ENCODE measurements at places on chromosomes 4 and X. TPM values are rescaled to one million over a fixed set of nuclear protein-coding genes. Genes with fewer than 3 reads are reported as not detected.
A peak's percentile ranks its signal among the peaks of the same experiment; 100 is the strongest.

Gene SPATA18
- total RNA-seq = 1.8 TPM

Gene ENPEP
- 11.9 TPM for total RNA-seq

Gene SPANXN4
- total RNA-seq = not detected

GRCh38 chrX:125757794-125758564 is 408.1 kb downstream of the DCAF12L2 start:
- DNase-seq = no peak
- H3K36me3 ChIP-seq = no peaks in the 10 kb centered on the region
- no peak overlapping the region for H3K4me3 ChIP-seq
- H3K27me3 ChIP-seq = no peaks in the 10 kb centered on the region
- no peak overlapping the region for H3K27ac ChIP-seq

Gene FHL1
- total RNA-seq = 650 TPM

Gene HEPH
- total RNA-seq = 11.4 TPM

- H3K4me1 ChIP-seq = no peaks in the 10 kb centered on the region
- no peaks in the 10 kb centered on the region for H3K36me3 ChIP-seq
- no peak overlapping the region for H3K27ac ChIP-seq
- H3K4me3 ChIP-seq = no peak overlapping the region
- H3K27me3 ChIP-seq = no peaks in the 10 kb centered on the region
Measured at GRCh38 chr4:54484383-54484782, 173.4 kb upstream of the KIT start.

- no peak overlapping the region for H3K4me3 ChIP-seq
- no peaks in the 10 kb centered on the region for H3K36me3 ChIP-seq
- H3K27me3 ChIP-seq = no peaks in the 10 kb centered on the region
- DNase-seq = no peak
- no peak overlapping the region for H3K27ac ChIP-seq
Measured at GRCh38 chr4:66555301-66555700, 885.0 kb upstream of the EPHA5 start.

Gene BMPR1B
- 29.8 TPM for total RNA-seq

GRCh38 chrX:30659421-30659820 is 6.2 kb downstream of the GK start:
- no peaks in the 10 kb centered on the region for H3K36me3 ChIP-seq
- no peak for DNase-seq
- H3K4me1 ChIP-seq = no peaks in the 10 kb centered on the region
- no peaks in the 10 kb centered on the region for H3K27me3 ChIP-seq

- no peak overlapping the region for H3K4me3 ChIP-seq
- H3K27ac ChIP-seq = no peak overlapping the region
- no peaks in the 10 kb centered on the region for H3K36me3 ChIP-seq
- DNase-seq = no peak
- no peaks in the 10 kb centered on the region for H3K27me3 ChIP-seq
- H3K4me1 ChIP-seq = no peaks in the 10 kb centered on the region
Measured at GRCh38 chr4:28921886-28922285, 1798.3 kb upstream of the PCDH7 start.

DNA sequence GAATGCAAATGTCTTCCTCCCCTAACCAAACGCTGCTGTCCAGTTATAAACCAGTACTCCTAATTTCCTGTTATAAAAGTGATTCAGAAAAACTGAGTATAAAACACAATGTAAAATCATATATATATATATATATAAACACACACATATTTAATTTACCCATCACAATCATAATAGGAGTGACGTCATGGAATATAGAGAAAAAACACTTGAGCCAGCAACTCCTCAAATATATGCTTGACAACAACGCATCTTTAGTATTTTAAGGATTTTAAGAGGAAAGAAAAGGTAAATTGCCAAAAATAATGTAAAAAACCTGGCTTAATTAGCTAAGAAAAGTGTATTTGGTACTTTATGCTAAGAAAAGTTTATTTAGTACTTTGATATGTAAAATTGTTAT is 2701.7 kb downstream of the PCDH7 start:
- H3K4me1 ChIP-seq = no peaks in the 10 kb centered on the region
- no peak overlapping the region for H3K4me3 ChIP-seq
- DNase-seq = no peak
- no peaks in the 10 kb centered on the region for H3K27me3 ChIP-seq
- no peak overlapping the region for H3K27ac ChIP-seq
- H3K36me3 ChIP-seq = no peaks in the 10 kb centered on the region

DNA sequence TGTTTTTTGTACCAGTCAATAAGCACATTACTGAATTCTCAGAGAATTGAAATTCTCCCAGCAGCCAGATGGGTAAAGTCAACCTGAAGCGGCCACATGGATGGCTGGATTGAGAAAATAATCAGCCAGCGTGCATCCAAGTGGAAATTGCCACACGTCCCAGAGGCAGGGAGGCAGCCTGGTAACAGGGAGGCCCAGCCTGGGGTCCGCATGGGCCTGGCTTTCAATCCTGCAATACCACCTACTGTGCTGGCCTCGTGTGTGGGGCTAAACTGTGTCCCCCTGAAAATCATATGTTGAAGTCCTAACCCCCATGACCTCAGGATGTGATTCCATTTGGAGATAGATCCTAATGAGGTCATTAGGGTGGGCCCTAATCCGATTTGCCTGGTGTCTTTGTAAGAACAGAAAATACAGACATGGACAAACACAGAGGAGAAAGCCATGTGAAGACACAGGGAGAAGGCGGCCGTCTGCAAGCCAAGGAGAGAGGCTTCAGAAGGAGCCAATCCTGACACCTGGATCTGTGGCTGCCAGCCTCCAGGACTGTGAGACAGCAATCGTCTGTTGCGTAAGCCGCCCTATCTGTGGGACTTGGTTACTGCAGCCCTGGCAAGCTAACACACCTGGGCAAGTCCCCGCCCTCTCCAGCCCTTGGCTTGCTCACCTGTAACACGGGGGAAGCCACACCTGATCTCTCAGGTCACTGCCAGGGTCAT is 90.3 kb downstream of the JAKMIP1 start:
- H3K36me3 ChIP-seq = no peaks in the 10 kb centered on the region
- H3K4me3 ChIP-seq = no peak overlapping the region

Gene TLR10
- 1.1 TPM for total RNA-seq

- no peaks in the 10 kb centered on the region for H3K27me3 ChIP-seq
- no peak overlapping the region for H3K27ac ChIP-seq
- DNase-seq = no peak
- H3K36me3 ChIP-seq = no peaks in the 10 kb centered on the region
Measured at GRCh38 chr4:150938417-150938816, 76.7 kb downstream of the LRBA start.

Gene PLP2
- 155 TPM for total RNA-seq

Gene PDLIM3
- total RNA-seq = 259 TPM

- no peak overlapping the region for H3K4me3 ChIP-seq
- peak; percentile 45 for DNase-seq
- peaks cover 6% of the 10 kb centered on the region for H3K4me1 ChIP-seq
- peak overlapping the region; percentile 18 for H3K27ac ChIP-seq
- no peaks in the 10 kb centered on the region for H3K36me3 ChIP-seq
Measured at GRCh38 chr4:141350122-141350905, 129.6 kb downstream of the ZNF330 start.

Gene UGT2A3
- not detected for total RNA-seq

DNA sequence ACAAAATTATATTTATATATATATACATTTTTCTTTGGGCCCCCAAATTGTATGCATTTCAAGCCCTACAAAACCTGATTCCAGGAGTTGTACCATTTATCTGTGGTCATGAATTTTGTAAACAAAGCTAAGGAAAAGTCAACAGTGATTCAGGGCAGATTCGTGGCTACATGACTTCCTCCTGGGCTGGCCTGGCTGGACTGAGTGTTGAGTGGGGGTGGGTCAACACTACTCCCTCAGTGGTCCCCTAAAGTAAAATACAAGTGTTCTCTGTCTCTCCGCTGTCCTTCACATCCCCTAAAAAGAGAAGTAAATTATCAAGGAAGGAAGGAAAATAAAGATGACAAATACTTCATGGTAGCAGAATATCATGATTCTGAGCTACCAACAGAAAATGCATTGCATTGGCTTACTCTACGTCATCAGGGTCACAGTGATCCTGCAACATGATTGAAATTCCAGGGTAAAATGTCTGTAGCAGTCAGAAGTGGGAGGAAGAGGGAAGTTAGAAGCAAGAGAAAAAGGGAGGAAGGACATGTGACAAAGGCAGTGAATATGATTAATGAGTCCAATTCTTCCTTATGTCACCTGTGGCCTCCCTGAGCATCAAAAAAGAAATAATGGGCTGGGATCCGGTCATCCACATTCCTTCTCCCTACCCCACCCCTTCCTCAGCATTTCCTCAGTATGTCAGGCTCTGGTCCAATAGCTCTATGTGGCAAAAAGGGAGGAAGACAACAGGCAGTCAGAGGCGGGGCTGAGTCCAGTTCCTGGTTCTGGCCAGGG is 42.4 kb upstream of the MYOZ2 start:
- peak overlapping the region; percentile 52 for H3K27ac ChIP-seq
- no peaks in the 10 kb centered on the region for H3K27me3 ChIP-seq
- H3K4me1 ChIP-seq = no peaks in the 10 kb centered on the region
- DNase-seq = peak; percentile 36
- H3K4me3 ChIP-seq = no peak overlapping the region
- H3K36me3 ChIP-seq = no peaks in the 10 kb centered on the region

Gene GC
- total RNA-seq = not detected

GRCh38 chr4:31362756-31363155 is 642.6 kb downstream of the PCDH7 start:
- H3K27ac ChIP-seq = no peak overlapping the region
- DNase-seq = no peak
- H3K4me1 ChIP-seq = no peaks in the 10 kb centered on the region
- no peaks in the 10 kb centered on the region for H3K36me3 ChIP-seq

DNA sequence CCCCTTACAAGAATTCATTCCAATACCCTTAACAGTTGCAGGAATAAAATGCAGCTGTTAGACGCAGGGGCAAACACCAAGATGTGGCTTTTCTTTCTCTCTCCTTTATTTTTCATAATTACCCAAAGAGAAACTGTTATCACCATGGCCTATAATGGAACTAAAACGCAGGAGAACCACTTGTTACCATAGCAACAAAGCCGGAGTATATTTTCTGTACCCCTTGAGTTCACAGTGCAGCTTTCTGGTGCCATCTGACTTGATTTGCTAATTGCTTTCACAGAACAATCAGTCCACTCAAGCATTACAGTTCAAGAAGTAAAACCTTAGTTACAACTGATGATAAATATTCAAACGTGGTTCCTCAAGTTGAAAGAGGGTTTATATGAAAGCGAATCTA is 157.9 kb downstream of the AMELX start:
- no peaks in the 10 kb centered on the region for H3K4me1 ChIP-seq
- no peaks in the 10 kb centered on the region for H3K36me3 ChIP-seq
- H3K4me3 ChIP-seq = no peak overlapping the region
- H3K27ac ChIP-seq = no peak overlapping the region
- no peaks in the 10 kb centered on the region for H3K27me3 ChIP-seq

DNA sequence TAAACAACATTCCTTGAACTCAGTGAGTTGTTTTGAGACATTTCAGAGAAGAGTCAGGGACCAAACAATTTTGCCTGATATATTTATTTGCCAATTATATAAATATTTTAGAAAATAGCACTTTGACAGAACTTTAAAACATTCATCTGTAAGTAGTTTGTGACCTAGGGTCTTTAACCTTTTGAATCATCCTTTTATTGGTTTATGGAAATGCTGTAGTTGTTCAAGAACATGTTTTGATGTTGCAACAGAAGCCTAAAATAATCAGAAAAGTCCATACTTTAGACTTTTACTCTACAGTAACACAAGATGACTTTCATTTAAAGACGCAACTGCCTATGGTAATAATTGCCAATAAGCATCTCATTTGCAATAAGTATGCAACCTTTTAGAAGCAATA is 43.0 kb downstream of the CXCL1 start:
- DNase-seq = no peak
- H3K27me3 ChIP-seq = no peaks in the 10 kb centered on the region
- H3K4me1 ChIP-seq = no peaks in the 10 kb centered on the region
- H3K27ac ChIP-seq = no peak overlapping the region
- H3K36me3 ChIP-seq = no peaks in the 10 kb centered on the region

Gene RTL5
- 3.0 TPM for total RNA-seq

DNA sequence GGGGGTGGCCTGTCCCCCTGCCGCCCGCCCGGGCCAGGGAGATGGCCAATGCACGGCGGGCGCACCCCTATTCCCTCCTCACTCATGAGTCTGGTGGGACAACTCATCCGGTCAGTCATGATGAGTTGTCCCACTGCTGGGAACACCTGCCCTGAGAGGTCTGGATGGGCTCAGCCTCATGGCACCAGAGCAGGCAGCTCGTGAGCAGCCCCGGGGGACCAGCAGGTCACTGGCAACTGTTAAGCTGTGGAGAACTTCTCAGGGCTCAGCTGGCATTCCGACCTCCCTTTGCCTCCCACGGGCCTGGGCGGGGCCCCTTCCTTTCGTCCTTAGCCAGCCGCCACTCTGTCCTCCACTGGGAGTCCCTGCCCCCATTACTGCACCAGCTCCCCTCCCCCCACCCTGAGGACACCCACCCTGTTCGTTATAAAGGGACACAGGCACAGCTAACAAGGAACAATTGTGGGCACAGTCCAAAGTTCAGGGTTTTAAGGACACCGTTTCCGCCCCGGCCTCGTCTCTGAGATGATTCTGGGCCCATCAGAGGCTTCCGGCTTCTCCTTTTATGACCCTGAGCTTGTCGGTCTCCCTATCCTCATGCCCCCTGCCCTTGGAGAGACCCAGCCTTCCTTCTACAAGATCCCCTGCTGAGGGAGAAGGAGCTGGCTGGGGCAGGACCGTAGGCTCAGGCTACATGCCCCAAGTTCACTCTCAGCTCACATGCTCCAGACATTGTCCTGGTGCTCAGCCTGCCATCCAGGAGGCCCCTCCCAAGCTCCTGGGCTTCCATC is 14.6 kb upstream of the KIAA0232 start:
- H3K27ac ChIP-seq = no peak overlapping the region
- H3K4me3 ChIP-seq = no peak overlapping the region
- no peaks in the 10 kb centered on the region for H3K27me3 ChIP-seq
- no peak for DNase-seq
- H3K36me3 ChIP-seq = no peaks in the 10 kb centered on the region

All from stomach (tissue), 19 donors.